ENCODE measurements at places on chromosomes 1 and 21.

GRCh38 chr1:231053493-231054162, 13.6 kb upstream of the FAM89A start:
- no peak for DNase-seq

- peak; percentile 58 for DNase-seq
These were observed 215.5 kb downstream of the KCNJ6 start for GRCh38 chr21:37700641-37701202.

DNA sequence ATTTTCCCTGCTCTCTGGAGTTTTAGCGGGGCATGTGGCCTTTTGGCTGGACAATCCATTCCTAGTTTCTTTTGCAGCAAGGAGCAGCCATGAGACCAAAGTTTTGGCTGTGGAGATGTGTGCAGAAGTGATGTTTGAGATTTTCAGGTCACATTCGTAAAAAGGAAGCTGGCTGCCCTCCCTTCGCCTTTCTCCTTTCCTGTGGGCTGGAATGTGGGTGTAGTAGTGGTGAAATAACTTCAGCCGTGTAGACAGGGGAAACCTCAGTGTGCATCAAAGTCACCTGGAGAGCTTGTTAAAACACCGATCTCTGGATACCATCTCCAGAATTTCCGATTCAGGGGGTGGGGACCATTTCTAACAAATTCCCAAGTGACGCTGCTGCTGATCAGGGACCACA, 5.3 kb upstream of the GPR88 start:
- no peak for DNase-seq

GRCh38 chr1:76501136-76501535, 366.1 kb upstream of the ST6GALNAC5 start:
- DNase-seq = no peak

DNA sequence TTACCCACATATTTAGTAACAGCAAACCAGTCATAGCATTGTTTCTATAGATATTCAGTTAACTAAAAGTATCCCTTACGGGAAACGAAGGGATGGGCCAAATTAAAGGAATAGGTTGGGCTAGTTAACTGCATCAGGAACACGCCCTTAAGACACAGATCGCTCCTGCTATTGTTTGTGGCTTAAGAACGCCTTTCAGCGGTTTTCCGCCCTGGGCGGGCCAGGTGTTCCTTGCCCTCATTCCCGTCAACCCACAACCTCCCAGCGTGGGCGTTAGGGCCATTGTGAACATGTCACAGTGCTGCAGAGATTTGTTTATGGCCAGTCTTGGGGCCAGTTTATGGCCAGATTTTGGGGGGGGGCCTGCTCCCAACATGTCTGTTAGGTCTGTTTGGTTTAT, 14.7 kb downstream of the TNFRSF18 start:
- no peak for DNase-seq

DNA sequence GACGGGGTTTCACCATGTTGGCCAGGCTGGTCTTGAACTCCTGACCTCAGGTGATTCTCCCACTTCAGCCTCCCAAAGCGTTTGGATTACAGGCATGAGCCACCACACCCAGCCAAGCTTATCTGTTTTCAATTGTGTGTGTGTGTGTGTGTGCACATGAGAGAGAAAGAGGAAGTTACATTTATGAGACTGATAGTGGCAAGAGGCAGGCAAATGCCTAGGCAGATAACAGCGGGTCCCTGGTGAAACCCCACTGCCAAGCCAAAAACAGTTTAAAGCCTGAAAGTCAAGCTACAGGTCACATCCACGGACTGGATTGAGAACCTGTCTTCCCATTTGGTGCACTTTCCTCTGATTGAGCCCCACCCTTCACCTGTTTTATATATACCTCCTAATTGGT, 35.1 kb upstream of the IFNGR2 start:
- no peak for DNase-seq

DNA sequence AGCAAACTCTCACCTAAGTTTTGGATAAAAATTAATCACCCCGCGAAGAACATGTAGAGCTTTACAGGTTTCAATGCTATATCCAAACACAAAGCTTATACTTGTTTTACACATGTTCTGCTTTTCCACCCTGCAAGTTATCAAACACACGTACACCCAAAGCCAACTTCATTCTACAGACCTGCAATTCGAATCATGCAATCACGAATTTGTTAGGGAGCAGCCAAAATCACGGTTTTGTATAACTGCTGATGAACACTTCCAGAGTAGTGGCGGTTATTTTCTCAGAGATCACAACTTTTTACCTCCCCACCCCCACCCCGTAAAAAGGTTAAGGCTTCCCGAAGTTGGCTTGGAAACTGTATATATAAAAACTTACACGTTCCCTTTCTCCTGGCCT, 1.4 kb downstream of the HMGN1 start:
- DNase-seq = no peak

- DNase-seq = no peak
These were observed 6.8 kb upstream of the PLXNA2 start for GRCh38 chr1:208251015-208251414.

- DNase-seq = no peak
These were observed 30.0 kb downstream of the ZBTB17 start for GRCh38 chr1:15945832-15946448.

DNA sequence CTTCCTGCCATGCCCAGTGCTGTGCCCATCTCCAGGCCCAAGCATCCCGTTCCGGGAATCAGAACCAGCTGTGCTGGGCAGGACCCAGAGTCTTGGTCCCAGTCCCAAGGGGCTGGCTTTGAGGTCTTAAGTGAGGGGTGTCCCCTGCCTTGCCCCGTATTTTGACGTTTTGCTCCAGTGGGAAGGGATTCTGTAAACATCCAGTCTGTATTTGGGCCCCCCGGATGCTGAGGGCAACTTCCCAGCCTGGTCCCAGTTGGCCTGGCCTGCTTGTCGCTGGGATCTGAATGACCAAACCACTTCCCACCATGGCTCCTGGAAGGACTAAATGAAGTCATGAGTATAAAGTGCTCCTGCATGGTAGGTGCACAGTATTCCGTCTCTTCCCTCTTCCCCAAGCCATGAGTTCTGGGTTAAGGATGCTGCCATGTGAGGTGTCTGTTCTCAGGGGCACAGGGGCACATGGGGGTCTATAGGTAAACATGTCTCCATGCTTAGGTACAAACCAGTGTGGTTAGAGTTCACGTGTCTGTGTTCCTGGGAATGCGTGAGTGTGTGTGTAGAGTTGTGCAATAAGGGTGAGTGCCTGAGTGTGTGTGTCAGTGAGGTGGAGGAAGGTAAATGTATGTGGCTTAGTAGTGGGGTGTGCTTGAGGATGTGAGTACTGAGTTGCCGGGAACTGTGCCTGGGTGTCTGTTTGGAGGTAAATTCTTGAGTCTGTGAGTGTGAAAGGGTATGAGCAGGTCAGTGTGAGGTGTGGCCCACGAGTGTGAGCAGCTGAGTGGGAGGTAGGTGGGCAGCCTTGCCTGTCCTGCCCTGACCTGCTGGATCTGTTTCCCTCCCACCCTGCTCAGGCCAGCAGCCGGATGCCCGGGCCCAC, 1.5 kb downstream of the B4GALT2 start:
- DNase-seq = no peak

DNA sequence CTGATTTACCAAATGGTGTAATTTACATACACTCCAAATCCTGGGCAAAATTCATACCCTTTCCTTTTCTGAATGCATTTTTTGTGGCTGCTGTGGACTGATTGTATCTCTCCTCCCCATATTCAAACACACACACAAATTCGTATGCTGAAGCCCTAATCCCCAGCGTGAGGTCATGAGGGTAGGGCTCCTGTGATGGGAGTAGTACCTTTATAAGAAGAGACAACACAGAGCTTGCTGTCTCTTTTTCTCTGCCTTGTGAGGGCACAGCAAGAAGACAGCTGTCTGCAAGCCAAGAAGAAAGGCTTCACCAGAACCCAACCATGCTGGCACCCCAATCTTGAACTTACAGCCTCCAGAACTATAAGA, 24.4 kb downstream of the DUSP10 start:
- no peak for DNase-seq
